ENCODE measurements at places on chromosomes 2 and 18.

DNA sequence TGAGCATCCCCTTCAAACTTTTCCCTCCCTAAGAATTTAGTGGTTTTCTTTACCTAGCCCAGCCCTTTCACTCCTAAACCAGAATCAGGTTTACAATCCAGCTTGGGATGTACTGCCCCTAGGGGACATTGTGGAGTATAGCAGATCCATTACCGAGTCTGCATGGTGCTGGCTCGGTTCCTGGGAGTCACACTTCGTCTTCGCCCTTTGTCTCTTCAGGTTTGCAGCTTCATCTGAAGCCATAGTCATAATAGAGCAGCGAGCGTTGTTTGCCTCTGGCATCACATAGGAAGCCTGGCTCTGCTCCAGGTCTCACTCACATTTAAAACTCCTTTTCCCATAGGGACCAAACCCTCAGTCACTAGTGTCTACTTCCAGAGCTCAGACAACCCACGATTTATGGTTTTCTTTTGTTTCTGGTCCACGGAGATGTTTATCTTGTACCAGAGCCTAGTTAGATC lies 16.8 kb upstream of the LYPD6 start:
- DNase-seq = no peak

GRCh38 chr2:47196046-47196445 lies 40.9 kb upstream of the STPG4 start:
- DNase-seq = no peak

DNA sequence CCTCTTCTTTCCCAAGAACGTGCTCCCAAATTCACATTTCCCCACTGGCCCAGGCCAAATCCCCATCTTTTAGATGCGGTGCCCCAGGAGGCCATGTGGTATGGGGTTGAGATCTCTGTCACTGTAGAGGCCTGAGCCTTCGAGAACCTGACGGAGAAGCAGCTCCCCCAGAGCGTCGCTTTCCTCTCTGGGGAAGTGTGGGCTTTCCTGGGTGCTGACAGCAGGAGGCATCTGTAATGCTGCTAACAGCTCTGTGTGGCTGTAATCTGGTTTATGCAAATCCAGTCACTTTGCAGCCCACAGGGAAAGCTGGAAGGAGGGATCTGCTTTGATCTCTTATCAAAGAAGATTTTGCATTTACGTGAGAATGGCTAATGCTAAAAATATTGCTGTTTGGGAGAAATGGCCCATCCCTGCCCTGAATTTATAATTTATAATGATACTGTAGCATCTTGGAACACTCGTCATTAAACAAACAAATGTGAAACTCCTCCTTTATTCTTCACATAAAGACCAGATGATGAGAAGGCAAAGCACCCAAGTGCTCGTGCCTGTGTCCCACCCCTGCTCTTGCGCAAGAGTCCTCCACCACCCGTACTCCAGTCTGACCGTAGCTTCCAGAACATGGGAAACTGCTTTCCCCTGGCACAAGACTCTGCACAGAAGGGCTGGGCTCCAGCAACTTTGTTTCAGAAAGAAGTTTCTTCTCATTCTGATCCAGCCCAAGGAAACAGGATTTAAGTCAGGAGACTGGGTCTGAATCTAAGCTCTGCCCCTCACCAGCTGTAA lies 109.9 kb upstream of the EPC2 start:
- no peak for DNase-seq

DNA sequence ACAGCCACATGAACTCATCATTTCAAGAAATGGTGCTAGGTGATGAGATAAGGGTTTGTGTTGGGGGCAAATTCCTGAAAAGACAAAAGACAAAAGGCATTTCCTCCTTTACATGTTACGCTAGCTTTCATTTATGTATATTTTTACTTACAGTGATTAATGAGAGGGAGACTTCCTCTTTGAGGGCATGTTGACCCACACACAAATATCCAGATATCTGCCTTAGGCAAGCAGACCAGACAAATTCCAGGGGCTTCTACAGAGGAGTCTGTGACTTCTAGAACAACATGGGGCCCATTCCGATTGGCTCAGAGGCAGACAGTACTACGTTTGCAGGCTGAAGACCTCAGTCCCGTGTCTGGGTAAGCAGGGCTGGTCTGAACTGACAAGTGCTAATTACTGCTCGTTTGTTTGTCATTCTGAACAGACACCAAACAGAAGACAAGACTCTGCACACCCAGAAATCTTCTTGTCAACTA lies 74.8 kb upstream of the ST6GAL2 start:
- no peak for DNase-seq

GRCh38 chr2:6073191-6074088 lies 381.3 kb downstream of the SOX11 start:
- DNase-seq = peak; percentile 13

DNA sequence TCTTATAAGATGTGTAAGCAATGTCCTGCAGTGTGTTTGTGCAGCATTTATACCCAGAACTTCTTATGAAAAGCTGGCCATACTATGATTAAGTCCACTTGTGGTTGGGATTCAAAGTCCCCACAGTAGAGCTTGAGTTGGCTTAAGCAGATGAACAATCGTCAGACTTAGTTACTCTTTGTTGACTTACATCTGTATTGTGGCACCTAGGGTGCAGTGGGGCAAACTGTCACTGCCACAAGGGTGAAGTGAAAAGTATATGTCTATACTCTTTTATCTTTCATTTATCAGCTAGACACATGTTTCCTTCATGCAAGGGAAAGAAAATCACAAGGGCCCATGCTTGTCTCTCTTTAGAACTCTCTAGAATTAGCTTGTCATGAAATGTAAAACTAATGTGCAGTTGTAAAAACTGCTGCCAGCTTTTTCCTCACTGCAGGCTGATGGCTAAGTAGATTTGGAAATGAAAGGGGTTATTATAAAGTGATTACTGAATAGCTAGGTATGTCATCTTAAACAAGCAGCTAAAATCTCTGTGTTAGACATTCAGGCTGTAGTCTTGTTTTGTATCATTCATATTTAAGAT lies 474.5 kb downstream of the PTPRM start:
- DNase-seq = no peak

DNA sequence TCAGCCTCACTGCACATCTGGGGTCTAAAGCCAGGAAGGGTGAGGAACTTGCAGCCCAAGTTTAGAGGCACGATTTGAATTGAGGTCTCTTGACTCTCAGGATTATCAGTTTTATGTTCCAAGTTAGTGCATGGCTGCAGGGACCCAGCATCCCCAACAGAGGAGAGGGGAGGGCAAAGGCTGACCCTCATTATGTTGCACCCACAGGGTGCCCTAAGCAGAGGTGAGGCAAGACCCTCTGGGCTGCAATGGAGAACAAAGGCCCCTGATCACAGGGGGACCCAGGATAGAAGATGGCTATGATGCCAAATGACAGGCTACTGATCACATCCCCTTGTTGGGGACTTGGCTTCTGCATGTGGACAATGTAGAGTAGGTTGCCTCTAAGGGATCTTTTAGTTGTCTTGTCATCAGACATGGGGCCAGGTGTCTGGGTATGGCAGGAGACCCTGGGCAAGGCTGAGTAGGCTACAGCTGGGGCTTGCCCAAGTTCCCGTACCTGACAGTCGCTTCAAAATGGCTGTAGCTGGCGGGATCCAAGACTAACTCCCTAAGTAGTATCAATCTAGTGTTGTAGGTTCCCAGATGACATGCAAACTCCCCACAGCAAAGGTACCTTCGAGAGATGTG lies 4.5 kb upstream of the GDF7 start:
- no peak for DNase-seq

GRCh38 chr2:206869824-206870495 lies 69.4 kb upstream of the CPO start:
- no peak for DNase-seq

GRCh38 chr2:3498783-3499394 lies 20.4 kb downstream of the ADI1 start:
- DNase-seq = no peak

GRCh38 chr2:225737556-225737955 lies 338.0 kb downstream of the NYAP2 start:
- DNase-seq = no peak

DNA sequence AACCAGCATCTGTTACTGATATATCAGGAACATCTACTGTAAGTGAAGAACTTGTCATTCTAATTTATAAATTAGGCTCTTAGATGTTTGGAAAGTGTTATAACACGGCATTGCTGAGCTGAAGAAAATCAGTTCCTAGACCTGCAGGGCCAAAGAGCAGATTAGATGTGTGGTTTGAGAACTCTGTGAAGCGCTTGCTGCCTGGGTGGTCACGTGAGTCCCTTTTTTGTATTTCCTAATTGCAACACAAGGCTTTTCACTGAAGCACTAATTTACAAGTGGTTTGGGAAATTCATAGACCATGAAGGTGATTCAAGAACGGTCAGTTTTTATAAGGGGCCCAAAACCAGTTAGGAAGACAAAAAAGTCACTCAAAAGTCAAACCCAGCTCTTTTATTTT lies 106.9 kb upstream of the SP3 start:
- DNase-seq = no peak

DNA sequence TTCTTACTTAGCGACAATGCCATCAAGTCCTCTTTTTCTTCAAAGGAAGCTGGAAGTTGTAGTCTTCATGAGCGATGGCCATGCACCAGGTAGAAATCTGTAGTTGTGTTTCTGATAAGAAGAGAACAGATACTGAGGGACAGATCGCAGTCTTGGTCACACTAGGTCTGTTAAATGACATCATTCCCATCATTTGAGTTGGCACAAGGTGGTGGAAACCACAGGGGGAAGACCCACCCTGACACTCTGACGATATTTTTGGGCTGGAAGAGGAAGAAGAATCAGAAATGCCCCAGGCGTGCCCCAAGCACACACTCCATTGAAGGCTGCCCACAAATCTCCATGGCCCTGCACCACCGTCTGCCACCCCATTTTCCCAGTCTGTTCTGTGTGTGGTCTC lies 89.0 kb upstream of the BOD1L2 start:
- DNase-seq = peak; percentile 45

- DNase-seq = no peak
Measured at GRCh38 chr18:72427721-72428120, 116.4 kb downstream of the CBLN2 start.

DNA sequence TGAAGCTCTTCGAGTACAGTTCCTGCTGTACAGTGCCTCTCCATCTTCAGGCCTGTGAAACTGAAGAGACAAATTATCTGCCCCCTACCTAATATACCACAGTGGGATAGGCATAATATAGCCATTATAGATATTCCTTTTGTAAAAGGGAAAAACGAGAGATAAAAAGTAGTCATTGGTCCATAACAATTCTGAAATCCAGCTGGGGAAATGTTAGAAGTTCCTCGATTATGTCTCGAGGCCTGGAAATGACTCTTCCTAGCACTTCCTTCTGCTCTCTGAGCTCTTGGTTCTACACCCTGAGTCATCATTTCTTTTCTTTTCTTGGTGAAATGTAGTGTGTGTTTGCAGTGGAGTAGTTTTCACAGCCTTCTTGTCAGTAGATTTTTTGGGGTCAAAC lies 51.5 kb downstream of the ASB1 start:
- DNase-seq = no peak

DNA sequence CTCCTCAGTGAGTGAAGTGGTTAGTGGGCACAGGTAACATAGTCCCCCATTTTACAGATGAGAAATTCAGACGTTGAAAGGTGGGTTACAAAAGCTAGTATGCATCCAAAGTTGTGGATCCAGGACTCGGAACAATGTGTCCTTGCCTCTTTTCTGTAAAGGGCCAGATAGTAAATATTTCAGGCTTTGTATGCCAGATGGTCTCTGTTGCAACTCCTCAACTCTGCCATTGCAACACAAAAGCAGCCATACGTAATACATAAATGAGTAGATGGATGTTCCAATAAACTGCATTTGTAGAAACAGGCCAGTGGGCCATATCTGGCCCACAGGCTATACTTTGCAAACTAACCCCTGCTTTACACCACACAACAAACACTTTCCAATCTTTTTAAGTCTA lies 166.6 kb upstream of the PKDCC start:
- no peak for DNase-seq

DNA sequence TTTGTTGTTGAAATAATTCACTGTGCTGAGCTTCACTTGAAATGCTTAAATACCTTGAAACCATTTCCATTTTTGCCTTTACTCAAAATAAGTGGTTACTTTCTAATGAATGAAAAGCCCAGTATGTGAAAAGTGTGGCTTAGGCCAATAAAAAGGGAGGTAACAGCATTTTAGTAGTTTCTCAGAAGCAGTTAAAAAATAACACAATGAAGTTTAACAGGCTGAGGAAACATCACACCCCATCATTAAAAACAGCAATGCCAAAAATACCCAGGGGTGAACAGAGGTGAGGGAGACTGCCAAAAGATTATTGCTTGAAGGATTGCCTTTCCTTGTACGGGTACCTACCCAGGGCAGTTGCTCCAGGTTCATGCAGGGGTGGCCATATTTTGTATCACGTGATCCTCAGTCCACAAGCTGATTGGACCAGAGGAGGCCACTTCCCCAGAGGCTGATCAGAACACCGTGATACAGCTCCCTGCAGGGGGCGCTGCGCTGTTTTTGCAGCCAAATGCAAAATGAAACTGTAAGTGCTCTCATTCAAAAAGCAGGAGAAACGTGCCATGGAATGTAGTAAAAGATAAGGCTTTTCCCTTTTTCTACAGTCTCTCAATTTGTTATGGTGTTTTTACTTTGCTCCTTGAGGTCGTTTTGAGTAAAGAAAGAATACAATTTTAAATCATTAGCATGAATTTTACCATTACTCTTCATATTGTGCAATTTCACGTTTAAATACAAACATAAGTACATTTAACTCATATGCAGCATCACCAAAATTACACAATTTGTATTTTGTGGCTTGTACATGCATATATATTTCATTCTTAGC lies 70.2 kb upstream of the SH3BP4 start:
- peak; percentile 5 for DNase-seq

DNA sequence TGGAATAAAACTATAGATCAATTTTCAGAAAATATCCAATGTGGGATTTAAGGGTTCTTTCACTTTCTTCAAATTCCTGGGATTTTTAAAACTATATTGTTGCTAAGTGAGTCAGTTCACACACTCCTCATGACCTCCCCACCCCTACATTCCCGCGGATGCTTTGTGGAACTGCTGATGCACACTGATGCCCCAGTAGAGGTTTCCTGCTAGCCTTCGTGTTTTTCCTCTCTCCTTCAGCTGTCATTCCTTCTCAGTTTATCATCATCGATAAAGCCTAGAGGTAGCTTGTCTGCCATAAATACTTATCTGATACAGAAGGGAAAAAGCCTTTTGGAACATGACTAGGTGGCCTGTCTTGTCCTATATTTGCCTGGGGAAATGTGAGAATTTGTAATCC lies 67.4 kb upstream of the GALNT5 start:
- DNase-seq = no peak

DNA sequence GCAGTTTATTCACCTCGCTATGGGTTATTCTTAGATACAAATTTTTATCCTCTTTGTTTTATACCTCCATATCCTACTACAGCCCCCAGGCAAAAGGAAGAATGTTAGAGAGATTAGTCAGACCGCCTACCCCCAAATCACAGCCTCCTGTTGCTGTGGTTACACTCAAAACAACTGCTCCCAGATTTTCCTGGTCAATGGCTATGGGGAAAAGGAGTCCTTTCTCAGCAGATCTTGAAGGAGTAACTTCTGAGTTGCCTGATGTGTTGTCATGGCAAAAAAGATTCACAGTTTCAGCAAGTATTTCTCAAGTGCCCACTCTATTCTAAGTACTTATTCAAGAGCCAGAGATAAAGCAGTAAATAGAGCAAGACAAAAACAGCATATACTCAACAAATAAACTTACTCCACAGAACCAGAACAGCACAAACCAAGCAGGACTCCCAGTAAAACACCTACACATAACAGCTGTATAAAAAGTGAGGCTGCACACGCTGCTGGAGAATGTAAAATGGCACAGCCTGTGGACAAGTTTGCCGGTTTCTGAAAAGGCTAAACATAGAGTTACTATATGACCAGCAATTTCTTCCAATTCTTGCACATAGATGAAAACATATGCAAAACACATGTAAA lies 104.8 kb downstream of the NOL10 start:
- no peak for DNase-seq
